Purkinje cell (primary cell): ENCODE measurements at places on chromosomes 6 and 20. TPM values are rescaled to one million over a fixed set of nuclear protein-coding genes. Genes with fewer than 3 reads are reported as not detected.

BTBD3 gene
- 63.1 and 64.2 TPM in 2 replicates for polyA plus RNA-seq

DAAM2 gene
- polyA plus RNA-seq = 0.80 TPM in 1 of 2 replicates, not detected in the other

ZDHHC14 gene
- 66.0 and 114 TPM in 2 replicates for polyA plus RNA-seq

RBBP8NL gene
- not detected in 2 replicates for polyA plus RNA-seq

NANP gene
- polyA plus RNA-seq = 0.69 and 0.93 TPM in 2 replicates

OR11A1 gene
- not detected in 2 replicates for polyA plus RNA-seq

ADGRG6 gene
- polyA plus RNA-seq = 0.09 TPM in 1 of 2 replicates, not detected in the other

PEDS1 gene
- 29.8 and 38.4 TPM in 2 replicates for polyA plus RNA-seq

SLC17A3 gene
- not detected in 2 replicates for polyA plus RNA-seq

DEFB124 gene
- not detected in 2 replicates for polyA plus RNA-seq

CLVS2 gene
- polyA plus RNA-seq = 13.4 and 16.6 TPM in 2 replicates

DACT2 gene
- polyA plus RNA-seq = not detected in 2 replicates

CST5 gene
- not detected in 2 replicates for polyA plus RNA-seq

MAPK13 gene
- polyA plus RNA-seq = 0.69 and 0.94 TPM in 2 replicates

JAG1 gene
- polyA plus RNA-seq = 1.1 and 2.2 TPM in 2 replicates

CRISP2 gene
- polyA plus RNA-seq = not detected in 2 replicates

PLCB1 gene
- polyA plus RNA-seq = 57.0 and 123 TPM in 2 replicates

EYA2 gene
- polyA plus RNA-seq = 2.0 TPM in 1 of 2 replicates, not detected in the other

BPIFB2 gene
- not detected in 2 replicates for polyA plus RNA-seq

STK35 gene
- polyA plus RNA-seq = 1.9 and 5.7 TPM in 2 replicates

SPATA2 gene
- 1.8 and 2.6 TPM in 2 replicates for polyA plus RNA-seq

ADTRP gene
- polyA plus RNA-seq = 1.3 and 2.3 TPM in 2 replicates

GMDS gene
- 1.7 and 5.5 TPM in 2 replicates for polyA plus RNA-seq

ABHD16B gene
- not detected in 2 replicates for polyA plus RNA-seq

PTCRA gene
- not detected in 2 replicates for polyA plus RNA-seq

ANKEF1 gene
- polyA plus RNA-seq = 2.5 and 3.1 TPM in 2 replicates

CBLN4 gene
- polyA plus RNA-seq = 24.9 and 27.4 TPM in 2 replicates

KCNQ2 gene
- polyA plus RNA-seq = 8.7 and 11.4 TPM in 2 replicates
